Endothelial cell (in vitro differentiated cells): ENCODE measurements at places on chromosomes 5 and 9. TPM values are rescaled to one million over a fixed set of nuclear protein-coding genes. Genes with fewer than 3 reads are reported as not detected.
A peak's percentile ranks its signal among the peaks of the same experiment; 100 is the strongest.

Gene ROPN1L
- total RNA-seq = 4.0 TPM

Gene ELOVL7
- total RNA-seq = 4.4 TPM

Gene MAMDC2
- total RNA-seq = 0.10 TPM

Gene UTP15
- total RNA-seq = 17.2 TPM

Gene SHOC1
- total RNA-seq = not detected

Gene IL13
- total RNA-seq = not detected

DNA sequence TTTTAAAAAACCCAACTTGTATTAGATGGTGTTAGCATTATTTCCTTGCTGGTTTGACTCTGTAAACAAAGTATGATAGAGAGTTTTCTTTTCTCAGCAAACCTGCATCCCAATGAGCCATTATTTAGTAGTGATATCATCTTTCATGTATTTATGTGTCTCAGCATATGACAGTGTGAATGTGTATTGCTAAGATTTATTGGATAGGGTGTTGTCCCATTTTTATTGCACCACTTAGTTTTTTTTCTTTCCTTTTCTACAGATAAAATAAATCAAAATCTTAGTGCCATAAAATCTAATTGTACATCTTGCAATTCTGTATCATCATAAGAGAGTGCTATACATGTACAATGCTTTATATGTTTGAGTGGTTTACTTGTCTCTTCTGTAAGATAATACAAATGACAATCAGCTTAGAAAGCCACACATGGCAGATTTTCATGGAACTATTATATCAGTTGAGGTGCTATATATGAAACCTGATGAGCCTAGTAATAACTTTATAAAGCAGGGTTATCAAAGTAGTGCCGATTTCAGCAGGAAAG is 149.2 kb upstream of the CYLC2 start:
- DNase-seq = no peak

DNA sequence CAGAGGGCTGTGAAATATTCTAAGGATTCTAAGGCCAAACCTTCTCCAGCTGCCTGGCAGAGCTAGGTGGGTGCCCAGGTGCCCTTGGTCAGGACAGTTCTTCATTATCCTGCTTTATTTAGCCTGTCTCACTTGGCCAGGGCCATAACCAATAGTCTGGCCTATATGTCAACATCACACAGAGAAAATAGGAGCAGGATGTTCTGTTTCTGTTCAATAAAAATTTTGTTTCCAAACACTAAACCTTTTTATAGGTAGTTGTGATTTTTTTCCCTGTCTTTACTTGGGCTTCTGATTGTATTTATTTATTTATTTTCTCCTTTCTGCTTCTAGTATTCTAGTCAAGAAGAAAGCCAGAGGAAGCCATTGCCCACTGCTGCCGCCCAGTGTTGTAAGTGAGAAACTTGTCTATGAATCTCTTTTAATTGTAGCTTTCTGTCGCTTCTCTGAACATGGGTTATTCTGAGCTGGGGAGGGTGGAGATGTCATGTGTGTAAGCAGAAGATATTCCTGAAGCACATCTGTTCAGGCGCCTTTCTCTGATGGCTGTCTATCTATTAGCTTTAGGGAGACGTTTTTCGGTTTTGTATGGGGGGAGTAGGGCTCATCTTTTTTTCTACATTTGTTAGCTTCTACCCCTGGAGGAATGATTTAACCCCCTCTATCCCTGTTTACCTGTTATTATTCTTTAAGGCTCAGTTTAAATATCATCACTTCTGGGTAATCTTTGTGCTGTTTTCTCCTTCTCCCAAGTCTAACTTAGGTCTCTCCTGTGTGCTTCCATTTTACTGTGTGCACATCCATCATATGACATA is 97.1 kb downstream of the UNC13B start:
- DNase-seq = peak; percentile 56

DNA sequence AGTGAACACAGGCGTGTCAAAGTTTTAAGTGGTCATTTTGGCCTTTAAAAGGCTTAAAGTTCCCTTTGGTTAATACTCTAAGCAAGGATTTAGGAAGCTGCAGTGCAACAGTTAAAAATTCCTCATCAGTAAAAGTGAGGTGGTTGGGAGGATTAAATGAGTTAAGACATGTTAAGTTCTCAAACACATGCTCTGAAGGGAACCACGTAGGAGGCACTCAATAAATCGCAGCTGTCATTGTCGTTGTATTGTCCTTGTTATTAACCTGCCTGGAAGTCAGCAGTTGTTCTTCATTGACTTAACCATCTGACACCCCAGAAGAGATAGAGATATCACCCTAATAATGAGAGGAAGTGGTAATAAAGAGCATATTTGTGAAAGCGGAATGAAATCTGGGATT is 247.5 kb downstream of the MARCHF11 start:
- DNase-seq = no peak

DNA sequence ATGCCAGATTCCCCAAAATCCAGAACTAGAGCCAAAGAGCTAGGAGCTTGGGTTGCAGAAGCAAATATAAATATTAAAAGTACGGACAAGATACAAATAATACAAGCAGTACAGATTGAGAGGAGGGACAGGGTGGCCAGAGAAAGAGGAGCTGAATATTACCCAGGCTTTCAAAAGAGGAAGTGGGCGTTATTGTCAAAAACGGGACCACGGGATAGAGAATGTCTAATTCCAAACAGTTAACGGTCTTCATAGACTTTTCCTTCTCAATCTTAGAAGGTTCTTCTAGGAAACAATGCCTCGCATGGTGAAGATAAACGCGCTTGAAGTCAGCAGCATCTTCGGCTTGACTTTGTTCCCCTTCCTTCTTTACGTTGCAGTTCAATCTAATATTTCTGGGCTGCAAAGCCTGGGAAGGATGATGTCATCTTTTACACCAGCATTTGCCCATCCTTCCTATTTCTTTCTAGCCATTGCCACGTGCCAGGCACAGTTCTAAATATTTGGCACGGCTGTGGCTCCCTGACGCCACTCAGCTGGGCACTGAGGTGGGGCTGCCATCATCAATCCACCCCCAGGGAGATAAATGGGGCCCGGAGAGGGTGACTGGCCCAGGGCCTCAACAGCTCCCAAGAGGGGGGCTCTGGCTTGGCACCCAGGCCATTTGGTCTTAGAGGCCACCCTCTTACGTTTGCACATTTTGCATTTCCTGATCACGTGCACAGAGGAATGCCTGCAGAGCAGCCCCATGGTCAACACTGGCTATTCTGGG is 16.3 kb upstream of the OLFM1 start:
- DNase-seq = no peak

DNA sequence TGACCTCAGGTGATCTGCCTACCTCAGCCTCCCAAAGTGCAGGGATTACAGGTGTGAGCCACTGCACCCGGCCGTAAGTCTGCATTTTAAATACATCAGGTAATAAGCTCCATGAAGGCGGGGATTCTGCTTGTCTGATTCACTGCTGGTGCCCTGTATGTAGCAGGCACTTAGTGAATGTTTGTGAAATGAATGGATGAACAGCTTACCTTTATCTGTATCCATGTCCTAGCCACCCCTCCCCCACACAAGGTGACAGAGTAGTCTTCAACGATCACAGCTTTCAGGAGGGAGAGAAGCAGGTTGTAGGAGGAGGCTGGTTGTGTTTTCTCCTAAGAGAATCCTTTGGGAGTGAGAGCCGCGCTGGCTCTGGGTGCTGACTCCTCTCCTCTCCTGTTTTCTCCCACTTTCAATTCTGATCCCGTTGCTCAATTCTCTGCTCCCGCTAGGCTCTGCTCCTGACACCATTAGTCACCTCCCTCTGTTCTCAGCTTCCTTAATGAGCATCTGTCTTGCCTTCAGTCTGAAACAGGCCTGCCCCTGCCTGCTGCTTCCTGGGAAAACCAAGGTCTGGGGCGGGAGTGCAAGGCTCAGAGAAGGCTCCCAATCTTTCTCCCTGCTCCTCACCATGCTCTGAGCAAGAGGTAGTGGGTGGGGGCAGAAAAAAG is 88.8 kb upstream of the CTNNA1 start:
- no peak for DNase-seq

DNA sequence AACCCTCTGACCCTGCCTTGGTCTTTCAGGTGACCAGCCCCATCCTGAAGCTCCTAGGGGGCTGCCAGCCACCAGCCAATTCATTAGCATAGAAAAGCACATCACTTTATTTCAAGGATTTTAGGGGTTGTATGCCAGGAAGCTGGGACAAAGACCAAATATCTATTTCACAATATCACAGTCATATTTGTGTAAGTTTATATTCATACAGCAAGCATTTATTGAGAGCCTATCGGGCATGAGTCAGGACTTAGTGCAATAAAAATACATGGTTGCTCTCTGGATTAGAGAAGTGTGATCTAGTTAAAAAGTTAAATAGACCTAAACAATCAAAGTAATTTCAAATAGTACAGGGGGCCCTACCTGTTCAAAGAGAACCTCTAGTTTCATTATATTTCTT is 113.8 kb downstream of the ERCC6L2 start:
- DNase-seq = no peak

- no peak for DNase-seq
Measured at GRCh38 chr5:54325272-54325609, 14.9 kb upstream of the ARL15 start.

DNA sequence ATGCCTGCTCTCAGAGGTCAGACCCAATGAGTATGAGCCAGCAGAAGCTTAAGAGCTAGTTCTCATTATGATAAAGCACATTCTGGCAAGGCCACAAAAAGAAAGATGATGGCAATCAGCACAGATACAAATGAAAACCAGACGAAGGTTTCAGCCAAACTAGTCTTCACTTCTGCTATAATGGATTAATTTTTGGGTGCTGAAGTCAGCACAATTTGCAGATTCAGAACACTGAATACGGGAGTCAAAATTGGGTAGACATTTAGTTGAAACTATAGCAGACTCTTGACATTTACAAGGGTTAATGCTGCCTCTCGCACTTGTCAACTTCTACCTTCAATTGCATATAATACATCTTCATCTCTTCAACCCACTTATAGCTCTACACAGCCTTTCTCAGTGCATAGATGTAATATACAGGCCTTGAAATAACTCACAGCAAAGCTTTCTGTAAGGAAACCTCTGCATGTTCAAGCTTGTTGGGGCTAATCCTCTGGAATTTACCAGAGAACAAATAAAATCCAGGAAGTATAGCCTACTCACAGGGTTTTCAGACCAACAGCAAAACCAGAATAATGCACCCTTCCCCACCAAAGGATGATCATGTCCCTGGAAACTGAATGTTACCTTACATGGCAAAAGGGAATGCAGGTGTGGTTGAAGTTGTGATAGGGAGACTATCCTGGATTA is 77.1 kb downstream of the BAAT start:
- no peak for DNase-seq

DNA sequence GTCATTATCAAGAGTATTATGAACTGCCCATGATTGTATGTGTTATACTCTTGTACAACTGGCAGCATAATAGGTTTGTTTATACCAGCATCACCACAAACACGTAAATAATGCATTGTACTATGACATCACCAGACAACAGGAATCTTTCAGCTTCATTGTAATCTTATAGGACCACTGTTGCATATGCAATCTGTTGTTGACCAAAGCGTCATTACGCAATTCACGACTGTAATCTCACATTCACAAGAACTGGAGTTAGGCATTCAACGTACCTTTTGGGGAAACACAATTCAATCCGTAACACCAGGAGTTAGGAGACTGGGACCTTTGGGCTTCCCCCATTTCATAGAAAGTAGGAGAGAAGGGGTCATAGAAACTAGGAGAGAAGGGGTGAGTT is 20.4 kb upstream of the ARSI start:
- no peak for DNase-seq

DNA sequence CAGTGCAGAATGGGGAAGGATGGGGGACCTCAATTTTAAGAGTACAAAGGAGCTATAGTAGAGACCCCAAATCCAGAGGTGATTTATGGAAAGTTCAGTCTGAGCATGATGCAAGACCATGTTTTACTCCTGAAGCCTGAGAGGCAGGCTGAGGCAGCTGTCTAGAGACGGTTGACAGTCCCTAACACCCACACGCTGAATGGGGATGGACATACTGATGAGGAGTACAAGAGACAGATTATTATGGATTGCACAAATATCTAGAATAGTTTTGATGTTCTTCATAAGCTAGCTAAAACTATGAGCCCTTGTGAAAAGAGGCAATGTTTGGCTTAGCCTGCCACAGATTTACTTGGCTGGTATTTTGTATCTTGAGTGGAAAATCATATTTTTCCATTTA is 64.5 kb downstream of the PRR16 start:
- no peak for DNase-seq

DNA sequence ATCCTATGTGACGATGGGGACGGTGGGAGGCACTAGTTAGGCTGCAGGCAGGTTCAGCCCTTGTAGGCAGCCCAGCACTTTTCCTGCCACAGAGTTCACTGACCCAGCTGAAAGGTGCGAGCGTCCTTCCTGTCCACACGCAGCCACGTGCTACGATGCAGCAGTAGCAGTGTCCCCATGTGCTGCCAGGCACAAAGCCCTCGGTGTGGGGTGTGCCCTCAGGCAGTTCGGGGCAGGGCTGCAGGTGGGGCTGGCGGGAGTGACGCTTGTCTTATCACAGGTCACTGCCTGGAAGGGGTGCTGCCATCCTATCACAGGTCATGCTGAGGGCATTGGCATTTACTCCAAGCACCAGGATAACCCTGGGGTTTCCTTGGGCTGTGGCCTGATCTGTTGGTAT is 46.8 kb upstream of the CLPTM1L start:
- no peak for DNase-seq

GRCh38 chr9:123347289-123348060 is 8.5 kb upstream of the CRB2 start:
- no peak for DNase-seq

DNA sequence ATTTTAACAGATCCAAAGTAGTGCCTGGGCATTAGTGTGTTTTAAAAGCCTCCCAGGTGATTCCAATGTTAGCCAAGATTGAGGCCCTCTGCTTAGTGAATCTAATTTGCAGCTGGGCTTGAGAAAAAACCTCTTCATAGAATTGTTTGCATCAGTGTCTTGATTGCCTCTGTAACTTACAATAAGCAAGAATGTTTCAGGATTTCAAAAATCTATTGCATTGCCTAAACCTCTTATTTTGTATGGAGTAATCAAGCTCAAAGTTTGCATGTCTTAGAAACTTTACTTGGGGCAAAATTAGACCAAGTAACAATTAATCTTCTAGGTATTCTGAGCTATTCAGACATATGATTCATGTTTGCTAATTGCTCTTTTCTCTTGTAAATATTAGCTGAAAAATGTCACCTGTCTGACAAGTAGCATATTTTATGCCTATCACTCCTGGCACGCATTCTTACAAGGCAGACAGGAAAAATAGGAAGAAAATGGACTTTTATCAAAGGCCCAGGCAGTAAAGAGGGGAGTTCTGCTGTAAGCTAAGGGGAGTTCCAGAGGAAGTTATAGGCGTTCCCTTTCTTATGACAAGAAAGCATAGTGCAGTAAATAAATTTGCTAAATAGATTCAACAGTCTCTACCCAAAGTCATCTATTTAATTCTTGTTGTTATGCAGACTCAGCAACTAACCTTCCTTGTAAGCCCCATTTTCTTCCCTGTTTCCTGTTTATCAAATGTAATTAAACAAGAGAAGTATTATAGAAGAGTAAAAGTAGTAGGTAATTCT is 21.0 kb downstream of the PDCD1LG2 start:
- DNase-seq = no peak
